Type B pancreatic cell (in vitro differentiated cells): ENCODE measurements at places on chromosomes 3 and 15. TPM values are rescaled to one million over a fixed set of nuclear protein-coding genes. Genes with fewer than 3 reads are reported as not detected.

GRCh38 chr3:158712443-158712842, 19.8 kb downstream of the RARRES1 start:
- no peak overlapping the region for H3K27ac ChIP-seq
- H3K4me1 ChIP-seq: peaks cover 24% of the 10 kb centered on the region
- H3K27me3 ChIP-seq: no peaks in the 10 kb centered on the region
- peaks cover 36% of the 10 kb centered on the region for H3K36me3 ChIP-seq
- no peak overlapping the region for H3K4me3 ChIP-seq

DNA sequence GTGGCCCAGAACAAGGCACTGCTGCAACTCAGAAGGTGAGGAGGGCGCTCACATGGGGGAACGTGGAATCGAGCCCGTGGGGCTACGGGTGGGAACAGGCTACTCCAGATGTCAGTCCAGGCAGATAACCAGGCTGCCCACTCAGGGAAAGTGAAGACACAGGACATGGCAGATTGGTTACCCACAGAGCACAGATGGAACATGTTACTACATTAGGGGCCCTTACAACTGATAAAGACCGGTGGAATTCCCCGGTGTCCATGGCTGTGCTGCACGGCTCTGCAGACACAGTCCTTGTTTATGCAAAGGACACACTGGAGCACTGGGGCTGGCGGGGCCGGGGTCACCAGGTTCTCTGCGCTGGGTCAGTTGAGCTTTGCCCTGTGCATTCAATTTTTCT, 36.9 kb downstream of the PCSK6 start:
- H3K27ac ChIP-seq: no peak overlapping the region
- no peaks in the 10 kb centered on the region for H3K36me3 ChIP-seq
- peak overlapping the region; percentile 2 for H3K4me3 ChIP-seq
- H3K4me1 ChIP-seq: peaks cover 44% of the 10 kb centered on the region
- peaks cover 3% of the 10 kb centered on the region for H3K27me3 ChIP-seq

BFSP2 gene
- total RNA-seq: not detected in 2 replicates

DNA sequence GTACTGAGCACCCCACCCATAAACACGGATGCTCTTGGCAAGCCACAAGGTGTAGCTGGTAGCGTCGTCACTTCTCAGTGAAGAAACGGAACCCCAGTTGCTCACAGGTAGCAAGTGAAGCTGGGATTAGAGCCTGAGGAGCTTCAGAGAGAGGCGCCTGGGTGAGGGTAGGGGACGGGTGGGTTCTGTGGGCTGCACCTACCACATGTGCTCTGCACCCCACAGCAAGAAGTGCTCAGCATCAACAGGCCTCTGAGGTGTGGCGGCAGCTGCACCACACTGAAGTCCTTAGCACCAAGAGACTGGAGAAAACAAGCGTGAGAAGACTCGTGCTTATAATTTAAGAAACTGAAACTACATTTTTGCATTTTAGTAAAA, 9.8 kb downstream of the MAP6D1 start:
- H3K4me1 ChIP-seq: peaks cover 7% of the 10 kb centered on the region
- no peak overlapping the region for H3K27ac ChIP-seq
- no peaks in the 10 kb centered on the region for H3K27me3 ChIP-seq
- H3K36me3 ChIP-seq: peaks cover 16% of the 10 kb centered on the region
- no peak overlapping the region for H3K4me3 ChIP-seq

DNA sequence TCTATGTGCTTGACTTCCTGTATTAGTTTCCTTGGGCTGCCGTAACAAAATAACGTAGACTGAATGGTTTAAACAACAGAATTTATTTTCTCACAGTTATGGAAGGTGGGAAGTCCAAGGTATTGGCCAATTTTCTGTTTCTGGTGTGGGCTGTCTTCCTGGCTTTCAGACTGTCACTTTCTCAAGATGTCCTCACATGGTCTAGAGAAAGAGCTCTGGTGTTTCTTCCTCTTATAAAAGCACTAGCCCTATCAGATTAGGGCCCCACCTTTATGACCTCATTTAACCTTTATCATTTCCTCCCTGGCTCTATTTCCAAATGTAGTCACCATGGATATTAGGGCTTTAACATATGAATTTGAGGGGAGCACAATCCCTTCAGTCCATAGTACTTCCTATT, 54.6 kb downstream of the SPRED1 start:
- peaks cover 42% of the 10 kb centered on the region for H3K36me3 ChIP-seq
- H3K4me1 ChIP-seq: peaks cover 5% of the 10 kb centered on the region
- no peaks in the 10 kb centered on the region for H3K27me3 ChIP-seq
- H3K27ac ChIP-seq: no peak overlapping the region
- no peak overlapping the region for H3K4me3 ChIP-seq
- DNase-seq: no peak

- H3K4me3 ChIP-seq: no peak overlapping the region
- H3K4me1 ChIP-seq: no peaks in the 10 kb centered on the region
- no peaks in the 10 kb centered on the region for H3K36me3 ChIP-seq
These were observed 195.1 kb upstream of the ICE2 start for GRCh38 chr15:60673918-60674558.

DNA sequence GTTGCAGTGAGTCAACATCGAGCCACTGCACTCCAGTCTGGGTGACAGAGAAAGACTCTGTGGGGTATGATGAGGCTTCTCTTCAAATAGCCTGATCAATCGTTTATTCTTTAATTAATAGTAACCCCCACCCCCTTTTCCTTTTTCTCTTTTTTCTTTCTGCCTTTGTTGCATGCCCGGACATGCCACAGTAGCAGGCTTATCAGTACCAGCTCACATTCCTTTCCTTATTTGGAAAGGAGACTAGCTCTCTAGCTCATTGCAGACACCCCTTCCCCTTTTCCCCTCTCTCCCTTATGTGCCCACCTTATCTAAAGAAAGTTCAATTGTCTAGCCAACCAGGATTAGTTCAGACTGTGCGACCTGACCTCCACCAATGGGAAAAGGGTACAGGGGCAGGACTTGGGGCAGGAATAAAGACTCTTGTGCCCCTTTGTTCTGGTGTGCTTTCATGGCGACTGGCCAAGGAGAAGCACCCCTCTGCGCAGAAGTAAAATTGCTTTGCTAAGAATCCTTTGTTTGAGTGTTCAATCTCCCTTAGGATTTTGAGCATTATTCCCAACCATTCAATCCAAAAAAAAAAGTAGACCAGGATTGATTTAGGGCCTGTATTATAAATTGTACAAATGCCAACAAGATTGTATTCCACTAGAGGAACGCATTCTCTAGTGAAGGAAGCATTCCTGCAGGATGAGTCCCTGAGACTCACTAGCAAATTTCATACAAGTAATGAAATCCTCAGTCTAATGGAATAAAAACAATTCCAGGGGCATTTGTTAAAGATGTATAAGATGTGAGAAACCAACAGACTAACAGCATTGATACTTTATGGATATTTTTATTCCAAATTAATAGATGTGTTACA, 95.8 kb upstream of the SNRPN start:
- peaks cover 14% of the 10 kb centered on the region for H3K4me1 ChIP-seq
- DNase-seq: no peak
- peak overlapping the region; percentile 53 for H3K27ac ChIP-seq

DNA sequence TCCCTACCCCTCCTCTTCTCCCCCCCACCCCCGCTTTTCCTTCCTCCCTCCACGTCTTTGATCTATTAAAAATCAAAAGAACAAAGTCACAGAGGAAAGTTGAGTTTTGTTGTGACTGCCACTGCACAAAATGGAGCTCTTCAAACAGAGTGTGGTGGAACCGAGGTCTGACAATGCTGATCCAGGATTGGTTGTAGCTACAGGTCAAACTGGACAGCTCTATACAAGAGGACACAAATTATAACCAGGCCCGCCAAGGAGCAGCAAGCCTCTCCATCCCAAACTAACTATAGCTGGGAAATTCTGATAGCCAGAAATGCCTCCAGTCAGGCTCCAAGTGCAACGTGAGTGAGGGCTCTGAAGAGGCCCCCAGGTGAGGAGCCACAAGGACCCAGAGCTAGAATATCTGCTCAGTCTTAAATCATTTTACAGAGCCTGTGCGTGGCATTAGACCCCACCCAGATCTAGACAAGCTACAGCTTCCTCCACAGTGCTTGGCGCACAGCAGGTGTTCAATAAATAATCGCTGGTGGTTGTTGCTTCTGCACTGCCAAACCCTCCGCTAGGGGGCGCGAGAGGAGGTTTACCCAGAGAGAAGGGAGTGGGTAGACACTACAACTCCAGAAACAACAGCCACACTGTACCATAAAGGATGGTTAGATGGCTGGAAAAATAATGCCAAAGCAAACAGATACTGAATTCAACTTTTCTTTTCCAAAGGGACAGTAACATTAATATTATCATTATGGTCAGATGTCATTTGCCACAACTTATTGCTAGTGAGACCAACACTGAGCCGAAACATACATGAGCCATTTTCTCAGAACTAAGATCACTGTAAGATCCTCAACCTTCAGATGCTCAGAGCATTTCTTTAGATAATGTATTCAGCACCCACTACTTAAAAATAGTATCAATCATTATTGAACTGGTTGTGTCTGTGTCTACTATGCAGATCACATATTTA, 44.6 kb downstream of the ZIC4 start:
- DNase-seq: no peak
- peak overlapping the region; percentile 76 for H3K4me3 ChIP-seq
- peaks cover 32% of the 10 kb centered on the region for H3K4me1 ChIP-seq
- peaks cover 98% of the 10 kb centered on the region for H3K27me3 ChIP-seq

GRCh38 chr3:38459499-38460048, 5.9 kb downstream of the ACVR2B start:
- H3K4me3 ChIP-seq: no peak overlapping the region
- peaks cover 30% of the 10 kb centered on the region for H3K4me1 ChIP-seq
- H3K36me3 ChIP-seq: peaks cover 19% of the 10 kb centered on the region
- H3K27ac ChIP-seq: no peak overlapping the region
- DNase-seq: no peak

DNA sequence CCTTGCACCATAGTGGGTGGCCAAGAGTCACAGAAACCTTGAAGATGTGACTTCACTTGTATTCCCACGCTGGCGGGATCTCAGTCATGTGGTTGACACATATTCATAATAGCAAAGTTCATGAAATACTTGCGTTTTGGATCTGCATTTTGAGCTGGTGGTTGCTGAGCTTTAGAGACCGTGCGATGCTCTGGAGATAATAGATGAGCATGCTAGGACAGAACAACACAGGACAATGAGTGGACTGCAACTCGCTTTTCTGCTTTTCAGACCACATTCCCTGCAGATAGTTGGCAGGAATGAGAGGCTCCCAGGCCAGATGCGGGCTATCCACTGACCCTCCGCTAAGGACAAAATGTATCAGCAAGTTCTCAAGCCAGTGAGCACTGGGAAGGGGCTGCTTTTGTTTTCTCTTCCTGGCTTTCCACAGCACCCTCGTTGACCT, 13.8 kb upstream of the STARD5 start:
- H3K27me3 ChIP-seq: no peaks in the 10 kb centered on the region
- H3K36me3 ChIP-seq: no peaks in the 10 kb centered on the region
- no peak for DNase-seq

MON1A gene
- 8.8 and 9.2 TPM in 2 replicates for total RNA-seq

DNA sequence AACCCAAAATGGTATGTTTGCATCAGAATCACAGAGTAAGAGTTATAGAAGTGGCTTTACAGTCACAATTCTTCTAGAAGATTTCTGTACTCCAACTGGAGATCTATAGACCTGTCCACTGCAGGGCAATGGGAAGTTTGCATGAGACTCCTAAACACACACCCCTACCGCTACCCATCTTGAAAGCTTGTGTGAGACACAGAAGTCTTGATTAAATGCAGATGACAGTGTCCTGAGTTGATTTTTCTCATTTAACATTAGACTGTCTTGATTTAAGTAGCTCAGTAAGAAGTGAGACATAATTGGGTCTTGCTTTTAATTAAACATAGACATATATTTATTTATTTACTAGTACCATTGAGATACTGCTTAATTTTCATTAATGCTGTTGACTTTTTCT, 54.4 kb downstream of the CD47 start:
- DNase-seq: no peak
- H3K27ac ChIP-seq: no peak overlapping the region
- H3K36me3 ChIP-seq: peaks cover 7% of the 10 kb centered on the region
- H3K27me3 ChIP-seq: no peaks in the 10 kb centered on the region
- peaks cover 28% of the 10 kb centered on the region for H3K4me1 ChIP-seq

NPAP1 gene
- total RNA-seq: 0.12 and 0.17 TPM in 2 replicates

- H3K36me3 ChIP-seq: no peaks in the 10 kb centered on the region
- H3K27me3 ChIP-seq: no peaks in the 10 kb centered on the region
- H3K4me3 ChIP-seq: no peak overlapping the region
- H3K4me1 ChIP-seq: no peaks in the 10 kb centered on the region
These were observed 123.3 kb upstream of the CMC1 start for GRCh38 chr3:28118087-28118486.

P2RY12 gene
- not detected in 2 replicates for total RNA-seq

DNA sequence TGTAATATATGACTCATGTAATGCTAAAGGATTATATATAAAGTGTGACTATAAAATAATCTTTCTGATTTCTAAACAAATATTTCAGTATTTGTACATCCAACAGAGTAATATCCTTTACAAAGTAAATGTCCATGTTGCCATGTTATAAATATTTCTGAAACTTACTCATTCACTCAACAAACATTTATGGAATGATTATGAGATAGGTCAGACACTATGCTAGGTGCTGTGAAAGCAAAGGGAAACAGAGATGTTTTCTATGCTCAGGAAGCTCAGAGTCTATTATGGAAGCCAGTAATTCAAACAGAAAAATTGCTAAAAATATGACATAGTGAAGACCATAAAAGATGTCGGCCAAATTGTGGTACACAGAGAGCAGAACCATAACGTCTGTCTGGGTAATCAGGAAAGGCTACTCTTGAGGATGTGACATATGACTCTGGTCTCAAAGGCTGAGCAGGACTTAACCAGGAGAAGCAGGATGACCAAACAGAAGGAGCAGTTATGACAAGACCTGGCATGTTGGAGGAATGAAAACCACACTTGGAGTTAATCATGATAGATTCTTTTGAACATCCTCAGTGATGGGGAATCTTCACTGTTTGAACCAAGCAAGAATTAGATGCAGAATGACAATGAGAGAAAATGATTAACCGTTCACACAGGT, 39.0 kb upstream of the MYO5C start:
- no peak overlapping the region for H3K4me3 ChIP-seq
- H3K27ac ChIP-seq: no peak overlapping the region
- no peaks in the 10 kb centered on the region for H3K27me3 ChIP-seq
- H3K36me3 ChIP-seq: peaks cover 8% of the 10 kb centered on the region

- H3K4me3 ChIP-seq: no peak overlapping the region
- no peak for DNase-seq
- H3K4me1 ChIP-seq: peaks cover 4% of the 10 kb centered on the region
- no peaks in the 10 kb centered on the region for H3K27me3 ChIP-seq
- H3K36me3 ChIP-seq: no peaks in the 10 kb centered on the region
These were observed 447.8 kb downstream of the MECOM start for GRCh38 chr3:169215461-169216352.

GRCh38 chr15:25416693-25417092, 22.1 kb downstream of the UBE3A start:
- H3K4me1 ChIP-seq: peaks cover 4% of the 10 kb centered on the region
- no peak for DNase-seq
- no peaks in the 10 kb centered on the region for H3K27me3 ChIP-seq
- H3K36me3 ChIP-seq: peaks cover 49% of the 10 kb centered on the region
- no peak overlapping the region for H3K4me3 ChIP-seq

LIPC gene
- 10.9 and 33.1 TPM in 2 replicates for total RNA-seq

DNA sequence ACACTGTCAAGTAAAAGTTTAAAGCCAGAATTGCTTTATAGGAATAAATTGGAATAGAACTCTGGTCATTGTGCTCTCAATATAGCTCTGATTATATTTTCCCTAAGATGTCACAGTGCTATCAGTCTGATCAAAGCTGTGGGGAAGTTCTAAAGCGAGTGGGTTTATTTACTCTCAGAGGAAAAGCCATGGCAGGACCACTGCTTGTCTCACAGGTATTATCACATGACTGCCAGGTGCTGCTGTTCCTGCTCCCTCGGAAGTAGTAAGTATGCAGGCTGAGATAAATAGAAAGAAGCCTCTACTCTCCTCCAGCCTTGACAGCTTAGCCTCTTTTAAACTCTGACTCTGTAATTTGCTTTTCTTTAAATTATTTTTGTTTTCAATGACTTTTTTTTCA, 49.1 kb upstream of the UTS2B start:
- H3K36me3 ChIP-seq: peaks cover 25% of the 10 kb centered on the region
- H3K4me3 ChIP-seq: no peak overlapping the region
- H3K27me3 ChIP-seq: no peaks in the 10 kb centered on the region
- H3K4me1 ChIP-seq: no peaks in the 10 kb centered on the region
- DNase-seq: no peak

TP63 gene
- total RNA-seq: 5.8 and 16.1 TPM in 2 replicates
